Urinary bladder (tissue), 4 donors: ENCODE measurements at places on chromosomes 6 and 20. TPM values are rescaled to one million over a fixed set of nuclear protein-coding genes. Genes with fewer than 3 reads are reported as not detected.

The LY6G6F gene
- polyA plus RNA-seq: not detected

The SS18L1 gene
- 8.8 TPM for polyA plus RNA-seq

The HLA-DQB1 gene
- 36.1 TPM for polyA plus RNA-seq

The CRISP3 gene
- polyA plus RNA-seq: 0.65 TPM

The SLC22A2 gene
- polyA plus RNA-seq: 0.05 TPM

The ULBP2 gene
- 0.49 TPM for polyA plus RNA-seq

The KCNS1 gene
- polyA plus RNA-seq: 0.16 TPM

The CDC40 gene
- 12.4 TPM for polyA plus RNA-seq

The CRISP2 gene
- polyA plus RNA-seq: not detected

The MTHFD1L gene
- polyA plus RNA-seq: 4.6 TPM

The EMILIN3 gene
- 2.1 TPM for polyA plus RNA-seq

The HTR1E gene
- not detected for polyA plus RNA-seq

The EYA2 gene
- polyA plus RNA-seq: 0.70 TPM

The TULP4 gene
- polyA plus RNA-seq: 5.3 TPM

The TMEM244 gene
- polyA plus RNA-seq: not detected

The CAGE1 gene
- polyA plus RNA-seq: not detected

The AGER gene
- polyA plus RNA-seq: 7.6 TPM

The ATAT1 gene
- 7.6 TPM for polyA plus RNA-seq

The DPPA5 gene
- polyA plus RNA-seq: not detected

The SLC17A3 gene
- polyA plus RNA-seq: not detected

The LHFPL5 gene
- polyA plus RNA-seq: not detected

The ME1 gene
- 23.4 TPM for polyA plus RNA-seq

The DEFB124 gene
- 0.52 TPM for polyA plus RNA-seq

The CST3 gene
- 1,484 TPM for polyA plus RNA-seq

The CD83 gene
- polyA plus RNA-seq: 1.8 TPM

The CGA gene
- polyA plus RNA-seq: not detected

The ZBTB46 gene
- 6.7 TPM for polyA plus RNA-seq

The EPPIN gene
- polyA plus RNA-seq: not detected

The HLA-DQA2 gene
- polyA plus RNA-seq: not detected

The SPATS1 gene
- not detected for polyA plus RNA-seq

The CST4 gene
- polyA plus RNA-seq: not detected

The DOK5 gene
- 4.2 TPM for polyA plus RNA-seq

The PDE7B gene
- polyA plus RNA-seq: 9.3 TPM

The TMC2 gene
- 0.34 TPM for polyA plus RNA-seq

The OVOL2 gene
- 0.62 TPM for polyA plus RNA-seq

The SOBP gene
- 15.3 TPM for polyA plus RNA-seq

The MPC1 gene
- 71.4 TPM for polyA plus RNA-seq

The R3HDML gene
- not detected for polyA plus RNA-seq

The SOX18 gene
- 66.0 TPM for polyA plus RNA-seq

The FRK gene
- 0.70 TPM for polyA plus RNA-seq

The C20orf144 gene
- 0.03 TPM for polyA plus RNA-seq

The ANKEF1 gene
- polyA plus RNA-seq: 0.75 TPM

The SPACA1 gene
- not detected for polyA plus RNA-seq

The HLA-DQB2 gene
- 0.10 TPM for polyA plus RNA-seq

The LY6G5C gene
- 4.0 TPM for polyA plus RNA-seq

The TBXT gene
- not detected for polyA plus RNA-seq

The VPS52 gene
- polyA plus RNA-seq: 45.3 TPM

The HRH3 gene
- polyA plus RNA-seq: 0.10 TPM

The PAK5 gene
- polyA plus RNA-seq: 0.05 TPM

The ADRM1 gene
- 115 TPM for polyA plus RNA-seq

The OPN5 gene
- polyA plus RNA-seq: not detected
